ENCODE measurements at places on chromosomes 13 and 19. TPM values are rescaled to one million over a fixed set of nuclear protein-coding genes. Genes with fewer than 3 reads are reported as not detected.

DNA sequence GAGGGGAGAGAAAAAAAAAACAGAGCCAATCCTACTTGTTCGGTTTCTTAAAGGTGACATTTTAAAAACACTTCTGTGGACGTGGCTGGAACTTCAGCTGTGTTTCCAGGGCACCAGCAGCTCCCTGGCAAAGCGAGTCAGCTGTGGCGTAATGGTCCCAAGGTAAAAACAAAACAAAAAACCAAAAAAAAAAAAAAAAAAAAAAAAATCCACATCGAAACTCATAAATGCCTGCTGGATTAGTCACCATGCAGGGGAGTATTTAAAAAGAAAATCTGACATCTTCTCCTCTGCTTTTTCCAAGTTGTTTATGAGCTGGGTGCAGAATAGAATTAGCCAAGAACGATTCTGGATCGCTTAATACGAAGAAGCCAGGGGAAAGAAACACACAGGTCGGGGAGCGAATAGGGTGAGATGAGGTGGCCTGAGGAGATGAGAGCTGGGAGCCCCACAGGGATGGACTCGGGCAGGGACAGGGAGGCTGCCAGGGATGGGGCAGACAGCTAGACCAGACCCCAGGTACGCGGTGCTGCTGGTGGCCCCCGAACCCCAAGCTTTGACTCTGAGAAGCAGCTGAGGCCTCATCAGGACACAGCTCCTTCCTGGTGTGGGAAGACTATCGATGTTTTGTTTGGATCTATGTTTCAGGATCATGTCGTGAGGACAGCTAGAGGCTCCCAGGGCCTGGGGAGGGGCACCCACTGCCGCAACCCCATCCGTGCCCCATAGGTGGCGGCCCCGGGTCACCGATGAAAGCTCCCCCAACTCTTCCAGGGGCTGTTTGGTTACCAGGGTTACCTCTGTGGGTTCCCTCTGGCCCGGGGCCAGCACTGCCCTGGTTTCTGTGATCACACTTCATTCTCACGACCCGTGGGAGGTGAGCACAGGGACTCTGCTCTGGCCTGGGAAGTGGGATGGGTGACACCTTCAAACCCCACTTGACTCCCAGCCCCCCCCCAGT is 3.1 kb upstream of the CTXN1 start:
- DNase-seq = no peak

DNA sequence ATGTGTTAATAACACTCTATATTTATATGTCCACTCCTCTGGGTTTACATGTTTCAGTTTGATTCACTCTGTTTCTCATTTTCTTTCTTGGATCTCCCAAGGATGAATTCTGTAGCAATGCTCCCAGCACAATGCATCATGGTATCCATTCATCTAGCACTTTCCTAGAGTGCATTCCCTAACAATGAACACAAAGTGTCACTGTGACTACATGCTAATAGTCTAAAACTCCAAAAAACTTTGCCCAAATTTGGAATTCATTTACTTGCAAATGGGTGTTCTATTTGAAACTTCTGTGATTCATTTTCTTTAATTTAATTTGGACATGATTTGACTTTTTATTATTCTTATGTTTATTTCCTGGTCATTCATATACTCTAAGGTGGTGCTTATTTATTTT is 286.3 kb downstream of the POU4F1 start:
- DNase-seq = no peak

GRCh38 chr13:73665261-73665660 is 468.9 kb downstream of the KLF12 start:
- no peak for DNase-seq

DNA sequence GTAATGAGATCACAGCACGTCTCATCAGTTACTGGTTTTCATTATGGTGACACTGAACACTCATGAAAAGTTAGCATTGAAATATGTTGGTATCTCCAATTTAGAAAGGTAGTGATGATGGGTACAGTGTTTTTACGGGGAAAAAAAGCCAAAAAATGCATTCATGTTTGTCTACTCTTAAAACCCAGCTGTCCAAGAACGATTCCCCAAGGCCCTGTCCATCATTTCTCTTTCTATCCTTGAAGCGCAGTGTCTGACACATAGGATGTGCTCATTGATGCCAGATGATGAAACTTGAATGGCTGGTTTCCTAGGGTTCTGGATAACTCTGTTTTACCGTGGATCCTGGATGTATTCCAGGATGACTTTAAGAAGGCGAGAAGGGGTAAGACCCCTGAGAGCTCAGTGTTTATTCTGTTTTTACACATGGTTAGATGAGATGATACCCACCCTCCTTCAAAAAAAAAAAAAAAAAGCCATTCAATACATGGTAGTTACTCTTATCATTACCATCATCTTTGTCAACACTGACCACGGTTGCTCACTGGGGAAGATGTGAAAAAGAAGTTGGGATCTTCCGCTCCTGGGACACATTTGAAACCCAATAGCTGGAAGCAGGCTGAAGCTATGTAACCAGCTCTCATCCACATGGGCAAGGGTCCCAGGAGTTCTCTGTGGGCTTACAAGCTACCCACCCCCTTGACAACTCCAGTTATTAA is 22.5 kb downstream of the SERP2 start:
- DNase-seq = no peak

GRCh38 chr19:14112051-14112808 is 5.3 kb downstream of the PRKACA start:
- no peak for DNase-seq

GRCh38 chr19:40134866-40135265 is 44.1 kb upstream of the ZNF780A start:
- no peak for DNase-seq

DNA sequence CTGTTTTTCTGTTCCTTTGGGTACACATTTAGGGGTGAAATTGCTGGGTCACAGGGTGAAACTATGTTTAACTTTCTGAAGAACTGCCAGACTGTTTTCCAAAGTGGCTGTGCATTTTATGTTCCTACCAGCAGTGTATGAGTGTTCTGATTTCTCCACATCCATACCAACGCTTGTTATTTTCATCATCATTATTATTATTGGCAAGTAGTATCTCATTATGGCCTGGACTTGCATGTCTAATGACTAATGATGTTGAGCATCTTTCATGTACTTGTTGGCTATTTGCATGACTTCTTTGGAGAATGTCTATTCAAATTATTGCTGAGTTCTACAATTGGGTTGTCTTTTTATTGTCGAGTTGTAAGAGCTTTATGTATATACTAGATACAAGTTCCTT is 321.8 kb upstream of the HTR2A start:
- no peak for DNase-seq

GRCh38 chr19:35666251-35666913 is at the start of gene UPK1A:
UPK1A (plus strand) TSS chr19:35666517; CDS start chr19:35666813, 296 bp downstream.
- no peak for DNase-seq

DNA sequence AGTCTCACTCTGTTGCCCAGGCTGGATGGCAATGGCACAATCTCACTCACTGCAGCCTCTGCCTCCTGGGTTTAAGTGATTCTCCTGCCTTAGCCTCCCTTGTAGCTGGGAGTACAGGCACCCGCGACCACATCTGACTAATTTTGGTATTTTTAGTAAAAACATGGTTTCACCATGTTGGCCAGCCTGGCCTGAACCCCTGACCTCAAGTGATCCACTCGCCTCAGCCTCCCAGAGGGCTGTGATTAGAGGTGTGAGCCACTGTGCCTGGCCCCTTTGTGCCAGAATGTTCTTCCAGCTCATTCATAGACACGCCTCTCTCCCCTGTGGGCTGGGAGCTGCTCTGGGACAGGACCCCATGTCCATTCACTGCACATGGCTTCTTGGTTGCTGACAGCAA is 9.1 kb downstream of the MYDGF start:
- DNase-seq = no peak

GRCh38 chr19:47704024-47704423 is 9.2 kb upstream of the EHD2 start:
- DNase-seq = no peak

DNA sequence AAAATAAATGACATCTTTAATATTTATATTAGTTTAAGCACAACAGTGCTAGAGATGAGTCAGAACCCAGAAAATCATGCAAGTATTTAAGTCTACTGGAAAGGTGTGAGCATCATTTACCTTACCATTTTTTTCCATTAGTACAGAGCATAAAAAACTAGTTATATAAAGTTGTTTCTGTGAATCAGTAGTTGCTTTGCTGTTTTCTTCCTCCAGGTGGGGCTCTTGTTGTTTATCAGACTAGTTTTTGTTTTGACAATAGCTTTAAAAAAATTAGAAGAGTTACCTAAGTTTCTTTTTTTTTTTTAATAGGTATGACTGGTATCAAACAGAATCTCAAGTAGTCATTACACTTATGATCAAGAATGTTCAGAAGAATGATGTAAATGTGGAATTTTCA is 12.7 kb downstream of the SUGT1 start:
- DNase-seq = no peak

DNA sequence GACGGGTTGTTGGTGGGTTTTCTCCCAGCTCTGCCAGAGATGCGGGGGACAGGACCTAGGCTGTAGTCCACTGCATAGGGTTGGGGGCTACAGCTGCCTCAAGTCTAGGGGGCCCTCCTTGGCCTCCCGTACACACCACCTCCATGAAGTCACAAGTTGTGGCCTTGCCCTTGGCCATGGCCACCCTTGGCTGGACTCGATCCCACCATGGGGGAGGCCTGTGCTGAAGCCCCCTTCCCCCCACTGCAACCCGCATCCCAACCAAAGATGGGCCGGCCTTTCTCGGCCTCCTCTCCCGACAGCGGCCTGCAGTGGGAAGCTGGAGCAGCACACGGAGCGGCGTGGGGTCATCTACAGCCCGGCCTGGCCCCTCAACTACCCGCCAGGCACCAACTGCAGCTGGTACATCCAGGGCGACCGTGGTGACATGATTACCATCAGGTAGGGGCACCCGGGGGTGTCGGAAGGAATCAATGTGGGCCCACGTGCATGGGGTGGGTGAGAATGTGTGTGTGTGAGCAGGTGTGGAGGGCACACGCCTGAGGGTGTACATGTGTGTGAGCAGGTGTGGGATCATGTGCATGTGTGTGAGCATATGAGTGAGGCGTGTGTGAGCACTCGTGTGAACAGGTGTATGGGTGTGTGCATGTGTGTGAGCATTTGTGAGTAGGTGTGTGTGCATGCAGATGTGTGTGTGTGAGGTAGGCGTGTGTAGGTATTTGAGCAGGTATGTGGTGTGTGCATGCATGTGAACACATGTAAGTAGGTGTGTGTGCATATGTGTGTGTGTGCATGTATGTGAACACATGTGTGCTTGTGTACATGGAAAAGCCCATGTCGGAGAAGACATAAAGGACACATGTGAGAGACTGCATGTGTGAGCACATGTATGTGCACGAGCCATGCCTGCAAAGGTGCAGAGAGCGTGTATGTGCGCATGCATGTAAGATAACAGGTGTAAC is 8.7 kb downstream of the LRP3 start:
- no peak for DNase-seq

GRCh38 chr13:113202912-113203311 is 5.6 kb downstream of the PCID2 start:
- DNase-seq = no peak

GRCh38 chr13:42633495-42633894 is 59.5 kb downstream of the TNFSF11 start:
- DNase-seq = no peak

DNA sequence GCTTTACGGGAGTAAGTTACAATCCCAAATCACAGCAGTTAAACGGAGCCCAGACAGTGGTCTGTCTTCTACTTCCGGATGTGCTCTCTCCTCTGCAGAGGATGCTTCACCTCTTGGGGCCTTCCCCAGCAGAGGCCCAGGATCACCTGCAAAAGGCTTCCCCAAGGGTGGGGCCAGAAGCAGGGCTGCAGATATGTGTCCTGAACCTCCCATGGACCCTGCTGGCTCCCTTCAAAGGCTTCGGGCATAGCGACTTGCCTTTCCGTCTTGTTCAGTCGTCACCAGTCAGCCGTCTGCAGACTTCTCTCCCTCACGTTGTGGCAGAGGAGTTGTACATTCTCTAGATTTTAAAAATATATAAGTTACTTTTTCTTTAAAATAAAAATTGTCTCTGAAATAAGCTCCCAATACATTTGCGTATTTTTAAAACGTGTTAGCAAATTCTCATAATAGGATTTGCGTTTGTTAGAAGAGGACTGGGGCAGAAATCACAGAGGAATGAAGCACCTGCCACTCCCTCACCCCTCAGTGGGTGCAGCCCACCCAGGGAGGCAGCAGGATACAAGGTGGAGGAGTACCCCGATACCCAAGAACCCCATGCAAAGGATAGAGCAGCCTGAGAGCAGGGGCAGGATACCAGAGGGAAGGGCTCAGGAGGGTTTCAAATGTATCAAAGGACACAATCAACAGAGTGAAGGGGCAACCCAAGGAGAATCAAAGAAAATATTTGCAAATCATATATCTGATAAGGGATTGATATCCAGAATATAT is 22.9 kb upstream of the MEDAG start:
- no peak for DNase-seq

DNA sequence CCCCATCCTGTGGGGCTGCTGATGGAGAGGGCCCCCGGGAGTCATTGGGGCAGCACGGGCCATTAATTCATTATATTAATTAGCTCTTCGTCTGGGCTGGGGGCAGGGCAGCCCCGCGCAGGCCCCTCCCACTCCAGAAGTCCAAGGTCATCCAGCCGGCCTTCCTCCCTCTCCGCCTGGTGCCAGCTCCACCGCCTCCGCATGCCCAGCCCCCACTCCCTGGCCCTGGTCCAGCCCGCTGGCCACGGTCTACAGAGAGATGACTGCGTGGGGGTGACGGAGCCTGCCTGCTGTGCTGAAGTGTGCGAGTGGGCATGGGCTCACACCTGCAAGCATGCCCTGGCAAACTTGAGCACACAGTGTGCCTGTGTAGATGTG is 8.8 kb downstream of the IGLON5 start:
- DNase-seq = no peak

- no peak for DNase-seq
Observed at GRCh38 chr19:54023191-54023590, 31.8 kb downstream of the CACNG6 start.

DNA sequence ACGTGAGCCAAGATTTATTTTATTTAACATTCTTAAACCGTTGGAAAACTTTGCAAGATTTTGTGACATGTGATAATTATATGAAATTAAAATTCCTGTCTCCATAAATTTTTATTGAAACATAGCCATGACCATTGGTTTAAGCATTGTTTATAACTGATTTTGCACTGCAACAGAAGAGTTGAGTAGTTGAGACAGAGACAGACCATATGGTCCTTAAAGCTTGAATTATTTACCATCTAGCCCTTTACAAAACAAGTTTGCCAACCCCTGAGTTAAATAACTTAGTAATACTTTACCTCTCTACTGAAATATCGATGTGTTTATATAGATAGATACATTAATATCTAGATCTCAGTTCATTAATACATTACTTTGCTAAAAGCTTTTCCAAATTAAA is 814.1 kb upstream of the GPC6 start:
- no peak for DNase-seq

OR7A10 gene
- total RNA-seq = not detected

ELAVL1 gene
- 55.2 TPM for total RNA-seq

CEACAM1 gene
- total RNA-seq = 2.8 TPM

CLIP3 gene
- 7.1 TPM for total RNA-seq

SIGLEC9 gene
- 1.4 TPM for total RNA-seq

ONECUT3 gene
- not detected for total RNA-seq

CD177 gene
- 1.4 TPM for total RNA-seq

SUGP2 gene
- 60.4 TPM for total RNA-seq

ZNF528 gene
- total RNA-seq = 21.5 TPM

C2CD4C gene
- 2.7 TPM for total RNA-seq

RASAL3 gene
- 1.7 TPM for total RNA-seq

GAMT gene
- 51.6 TPM for total RNA-seq

PABPC3 gene
- not detected for total RNA-seq

All from cardiac septum (tissue), 1 donor.